ENCODE measurements at places on chromosomes 11 and 22. TPM values are rescaled to one million over a fixed set of nuclear protein-coding genes. Genes with fewer than 3 reads are reported as not detected.
A peak's percentile ranks its signal among the peaks of the same experiment; 100 is the strongest.

DNA sequence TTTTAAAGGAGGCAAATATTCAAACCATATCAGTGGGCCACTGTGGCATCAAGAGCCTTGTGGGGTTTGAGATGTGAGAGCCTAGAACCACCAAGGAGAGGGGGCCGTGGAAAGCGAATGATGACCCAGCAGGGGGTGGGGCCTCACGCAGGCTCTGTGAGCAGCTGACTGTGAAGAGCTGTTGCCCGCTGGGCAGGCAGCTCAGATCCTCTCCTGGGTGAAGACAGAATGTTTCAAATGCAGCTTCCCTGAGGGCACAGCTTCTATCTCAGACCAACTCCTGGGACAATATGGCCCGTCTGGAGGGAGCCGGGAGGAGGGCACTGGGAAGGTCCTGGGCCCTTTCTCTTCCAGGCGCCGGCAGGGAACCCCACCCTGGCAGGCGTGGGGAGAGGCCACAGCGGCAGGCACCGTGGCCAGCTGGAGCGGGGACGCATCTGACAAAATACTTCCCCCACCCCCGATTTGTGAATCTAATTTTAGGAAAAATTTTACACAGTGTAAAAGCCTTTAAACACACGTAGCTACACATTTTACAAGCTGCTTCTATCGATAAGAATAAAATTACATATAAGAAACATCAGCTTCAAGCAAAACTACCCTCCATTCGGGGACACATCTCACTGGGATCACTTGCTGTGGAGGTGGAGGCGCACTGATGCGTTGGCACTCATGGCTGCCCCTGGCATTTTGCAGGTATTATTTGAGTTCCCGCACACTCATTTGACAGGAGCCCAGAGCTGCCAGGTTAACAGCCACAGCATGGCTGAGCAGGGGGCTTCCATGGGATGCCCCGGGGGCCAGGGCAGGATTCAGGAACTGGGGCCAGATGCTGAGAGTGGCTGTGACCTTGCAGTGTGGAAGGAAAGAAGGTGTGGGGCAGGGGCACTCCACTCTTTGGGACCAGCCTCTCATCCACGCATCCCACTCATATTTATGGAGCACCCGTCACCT lies 40.3 kb downstream of the PARVG start:
- DNase-seq = no peak

GRCh38 chr22:42275176-42275575 lies 4.7 kb upstream of the TCF20 start:
- DNase-seq = no peak

- DNase-seq = peak; percentile 8
Observed at GRCh38 chr11:60870733-60871377, 3.5 kb downstream of the ZP1 start.

- DNase-seq = no peak
Observed at GRCh38 chr11:27619763-27620335, 80.4 kb downstream of the BDNF start.

- no peak for DNase-seq
Observed at GRCh38 chr11:58707767-58708166, 24.0 kb downstream of the GLYAT start.

DNA sequence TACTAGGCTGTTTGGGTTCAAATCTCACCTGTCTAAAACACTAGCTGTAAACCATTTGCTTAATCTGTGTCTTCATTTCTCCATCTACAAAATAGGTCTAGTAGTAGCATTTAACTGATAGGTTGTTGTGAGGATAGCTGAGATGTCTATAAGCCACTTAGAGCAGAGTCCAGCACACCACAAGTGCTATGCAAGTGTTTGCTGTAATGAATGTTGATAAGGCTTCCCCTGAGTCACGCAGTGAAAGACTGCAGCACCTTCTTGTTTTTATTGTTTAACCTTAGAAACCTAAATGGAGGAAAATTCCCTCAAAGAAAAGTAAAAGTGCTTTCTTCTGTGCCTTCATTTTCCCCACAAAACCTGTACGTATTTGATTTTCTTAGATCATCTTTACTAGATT lies 23.1 kb upstream of the LDHA start:
- DNase-seq = no peak

GRCh38 chr11:75028321-75028720 lies 39.6 kb downstream of the NEU3 start:
- no peak for DNase-seq

GRCh38 chr11:6611963-6612212 lies 128 bp downstream of the TAF10 start:
- no peak for DNase-seq

Gene YWHAH
- 47.2 TPM for polyA plus RNA-seq

Gene OR4B1
- not detected for polyA plus RNA-seq

Gene IGSF9B
- 30.3 TPM for polyA plus RNA-seq

Gene PRR5
- polyA plus RNA-seq = 2.2 TPM

Gene C11orf86
- not detected for polyA plus RNA-seq

Gene KRTAP5-2
- not detected for polyA plus RNA-seq

Data from heart left ventricle (tissue), 16 donors.